ENCODE measurements at places on chromosomes 2 and 18.

GRCh38 chr2:71700041-71700657 lies 246.8 kb downstream of the DYSF start:
- peak; percentile 55 for DNase-seq

DNA sequence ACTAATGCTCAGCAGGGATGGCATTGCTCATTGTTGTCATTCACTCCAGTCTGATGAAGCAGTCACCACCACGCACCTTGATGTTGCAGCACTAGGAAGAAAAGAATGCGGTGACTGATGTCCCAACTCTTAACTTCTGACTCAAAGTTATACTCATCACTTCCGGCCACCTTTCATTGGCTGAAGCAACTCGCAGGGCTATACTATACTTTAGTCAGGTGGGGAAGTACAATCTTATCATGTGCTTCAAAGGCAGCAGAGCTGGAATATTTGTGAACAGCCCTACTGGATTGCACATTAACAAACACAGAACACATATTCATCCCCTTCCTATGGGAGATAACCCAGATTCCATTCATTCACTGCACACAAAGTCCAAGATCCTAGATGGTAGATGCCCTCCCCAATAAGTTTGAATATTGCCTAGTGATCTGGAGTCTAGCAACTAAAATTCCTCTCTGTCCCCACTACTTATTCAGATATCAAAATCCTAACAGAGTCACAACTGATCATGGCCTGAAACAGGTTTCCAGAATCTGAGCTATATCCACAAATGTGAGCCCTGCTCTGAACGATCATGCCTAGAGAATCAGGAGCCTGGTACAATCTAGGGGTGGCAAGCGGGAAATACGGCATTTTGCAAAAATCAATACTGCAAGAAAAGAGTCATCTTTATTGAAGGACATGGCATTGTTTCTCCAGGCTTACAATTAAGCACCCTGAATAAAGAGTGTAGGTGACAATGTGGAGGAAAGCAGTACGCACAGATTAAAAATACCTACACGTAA lies 3.4 kb upstream of the SPATS2L start:
- no peak for DNase-seq

DNA sequence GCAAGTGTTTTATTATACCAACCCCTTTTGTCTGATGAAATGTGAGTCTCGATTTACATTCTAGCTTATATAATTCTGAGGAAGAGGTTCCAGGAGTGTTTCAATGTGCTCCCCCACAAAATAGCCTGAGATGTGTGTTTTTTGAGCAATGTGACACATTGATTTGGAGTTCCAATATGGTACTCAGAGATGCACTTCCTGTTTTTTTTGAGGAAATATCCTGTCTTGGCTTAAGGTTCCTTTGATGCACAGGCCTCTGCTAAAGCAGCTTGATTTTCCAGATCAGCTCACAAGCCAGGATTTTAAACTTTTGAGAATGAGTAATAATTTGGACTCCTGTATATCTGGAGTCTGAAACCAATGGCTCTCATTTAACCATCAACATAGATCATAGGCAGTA lies 221.4 kb downstream of the ACTR3 start:
- DNase-seq: no peak

GRCh38 chr2:151306621-151307020 lies 17.2 kb upstream of the NMI start:
- no peak for DNase-seq

GRCh38 chr2:223513771-223514455 lies 88.2 kb downstream of the SCG2 start:
- no peak for DNase-seq

DNA sequence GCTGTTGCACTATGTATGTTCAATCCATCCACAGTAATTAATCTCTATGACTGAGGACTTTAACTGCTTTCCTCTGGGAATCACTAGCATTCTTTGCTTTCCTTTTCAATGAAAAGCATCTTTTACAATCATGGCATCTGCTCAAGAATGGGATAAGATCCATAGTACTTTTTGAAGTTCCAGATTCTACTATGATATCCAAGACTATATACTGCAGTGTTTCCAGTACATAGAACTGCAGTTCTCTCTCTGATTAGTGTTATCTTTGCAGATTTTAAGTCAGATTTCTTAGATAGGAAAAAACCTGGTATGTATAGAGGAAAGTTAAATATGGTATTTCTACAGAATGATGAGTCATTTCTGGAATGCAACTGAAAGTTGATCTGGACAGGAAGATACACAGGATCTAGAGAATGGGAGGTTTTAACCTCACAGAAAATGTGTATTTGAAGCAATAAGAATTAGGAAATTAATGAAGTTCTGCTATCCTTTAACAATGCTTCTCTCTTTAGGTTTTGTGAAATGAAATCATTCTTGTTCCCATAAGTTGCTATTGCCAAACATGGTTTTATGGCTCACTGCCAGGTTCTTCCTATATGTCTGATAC lies 670.7 kb downstream of the ERBB4 start:
- DNase-seq: no peak

- no peak for DNase-seq
Observed at GRCh38 chr2:188303363-188304031, 11.8 kb downstream of the GULP1 start.

DNA sequence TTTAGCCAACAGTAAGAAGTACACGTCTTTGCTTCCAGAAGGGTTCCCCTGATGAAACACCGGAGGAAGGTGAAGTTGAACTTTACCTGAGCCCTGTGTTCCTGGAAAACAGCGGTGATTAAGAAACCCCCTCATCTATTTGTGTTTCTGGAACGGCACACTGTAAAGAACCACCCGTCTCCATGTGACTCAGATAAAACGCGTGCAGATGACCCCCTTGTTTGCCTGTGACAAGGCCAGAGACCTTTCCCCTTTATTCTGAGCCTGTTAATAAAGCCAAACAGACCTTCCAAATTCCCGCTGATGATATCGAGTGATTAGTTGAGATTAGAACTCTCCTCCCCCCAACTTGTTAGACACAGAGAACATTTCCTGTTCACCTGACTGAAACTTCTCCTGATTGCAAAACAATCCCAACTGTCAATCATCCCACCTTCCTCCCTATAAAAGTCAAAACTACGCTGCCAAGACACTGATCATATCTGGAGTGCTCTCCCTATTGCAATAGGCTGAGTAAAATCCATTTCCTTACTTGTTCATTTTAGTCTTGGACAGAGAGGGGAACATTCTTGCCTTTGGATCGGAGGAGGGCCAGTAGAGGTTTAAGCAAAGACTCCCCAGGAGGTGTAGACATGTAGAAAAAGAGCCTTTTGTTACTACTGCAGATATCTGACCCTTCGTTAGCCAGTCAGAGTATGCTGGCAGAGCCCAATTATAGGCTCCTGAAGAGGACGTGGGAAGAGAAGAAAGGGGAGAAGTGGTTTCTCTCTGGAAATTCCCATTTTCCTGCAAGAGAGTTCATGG lies 914 bp upstream of the IWS1 start:
- no peak for DNase-seq

- no peak for DNase-seq
Observed at GRCh38 chr2:215811409-215812345, 201.7 kb downstream of the MREG start.

DNA sequence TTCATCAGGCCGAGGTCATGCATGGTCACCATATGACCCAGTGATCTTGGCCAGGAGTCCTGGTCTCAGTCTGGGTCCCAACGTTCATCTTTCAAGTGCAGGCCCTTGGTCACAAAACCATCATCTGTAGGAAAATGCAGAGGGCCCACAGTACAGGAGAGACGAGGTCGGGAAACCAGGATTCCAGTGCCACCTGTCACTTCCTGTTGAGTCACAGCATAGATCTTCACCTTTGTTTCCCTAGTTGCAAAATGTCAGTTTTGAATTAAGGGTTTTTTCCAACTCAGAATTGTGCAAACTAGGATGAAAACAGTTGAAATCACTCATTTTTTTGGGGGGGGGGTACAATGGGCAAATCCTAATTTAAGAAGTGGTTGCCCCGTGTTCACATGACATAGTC lies 162.2 kb downstream of the INSIG2 start:
- DNase-seq: no peak

DNA sequence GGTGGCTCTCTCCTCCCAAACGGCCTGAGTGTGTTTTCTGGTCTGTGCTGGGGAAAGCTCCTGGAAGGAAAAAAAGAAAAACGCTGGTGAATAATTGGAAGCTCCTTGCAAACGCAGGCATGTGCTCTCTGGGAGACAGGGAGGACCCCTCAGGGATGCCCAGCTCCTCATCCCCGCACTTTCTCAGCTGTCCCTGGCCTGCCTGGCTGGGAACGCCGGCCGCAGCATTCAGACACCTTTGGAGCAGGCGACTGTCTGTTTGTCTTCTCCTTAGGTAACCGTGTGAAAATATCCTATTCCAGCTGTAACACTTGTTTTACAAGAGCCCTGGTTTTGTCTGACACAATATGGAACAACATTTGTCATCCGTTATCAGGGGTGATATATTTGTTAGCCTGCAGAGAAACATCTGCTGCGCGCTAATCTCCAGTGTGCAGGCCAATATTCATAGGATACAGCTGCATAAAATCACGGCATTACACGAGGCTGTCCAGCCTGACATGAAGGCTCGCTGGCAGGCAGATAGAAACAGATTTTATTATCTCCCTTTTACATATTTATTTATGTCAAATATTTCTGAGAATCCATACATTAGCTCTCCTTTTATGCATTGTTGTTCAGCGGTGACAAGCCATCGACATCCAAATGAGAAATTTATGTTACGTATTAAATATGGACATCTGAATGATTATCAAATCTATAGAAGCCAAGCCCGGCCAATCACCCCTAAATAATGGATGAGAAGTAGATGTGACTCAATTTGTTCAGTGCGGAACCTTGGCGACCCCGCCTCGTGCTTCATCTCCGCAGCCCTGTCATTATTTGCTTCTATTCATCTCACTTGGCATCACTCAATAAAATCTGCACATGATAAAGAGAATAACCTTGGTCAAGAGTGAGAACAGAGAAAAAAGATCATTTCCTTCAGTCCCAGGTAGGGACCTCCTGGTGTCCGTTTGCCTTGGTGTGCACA lies 675.1 kb upstream of the SALL3 start:
- DNase-seq: no peak

- no peak for DNase-seq
Observed at GRCh38 chr2:33616873-33617272, 17.8 kb upstream of the FAM98A start.

GRCh38 chr2:71792926-71793761 lies 339.8 kb downstream of the DYSF start:
- peak; percentile 35 for DNase-seq

DNA sequence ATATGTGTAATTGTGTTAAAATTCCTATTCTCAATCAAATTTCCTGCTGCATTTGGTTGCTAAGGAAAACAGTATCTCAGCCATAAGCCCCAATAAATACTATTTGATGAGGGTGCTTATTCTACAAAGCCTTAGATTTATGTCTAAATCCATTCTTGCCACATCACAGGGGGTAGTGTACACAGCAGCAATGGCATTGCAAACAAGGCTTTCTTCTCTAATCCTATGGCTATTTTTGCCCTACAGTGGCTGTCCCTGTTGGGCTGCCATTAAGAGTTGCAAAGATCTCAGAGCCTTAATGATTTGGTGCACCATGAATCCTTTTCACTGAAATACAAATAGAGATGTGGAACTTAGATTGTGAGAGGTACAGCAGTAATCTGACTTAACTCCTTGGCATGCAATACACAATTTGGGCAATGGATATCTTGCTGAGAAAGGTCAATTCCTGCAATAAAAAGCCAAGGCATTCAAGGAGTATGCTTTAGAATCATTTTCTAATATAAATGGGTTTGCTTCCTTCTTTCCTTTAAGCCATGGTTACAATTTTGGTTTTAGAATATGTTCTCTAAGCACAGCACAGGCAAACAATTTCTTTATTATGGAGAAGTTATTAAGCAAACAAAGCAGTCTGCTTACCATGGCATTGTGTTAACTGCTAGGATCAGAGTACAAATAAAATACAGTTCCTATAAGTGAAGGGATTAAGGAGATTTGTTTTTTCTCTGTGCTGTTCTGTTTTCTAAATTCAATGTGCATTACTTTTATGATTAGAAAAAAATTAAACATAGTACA lies 69.8 kb upstream of the CD302 start:
- DNase-seq: no peak

- DNase-seq: no peak
Observed at GRCh38 chr2:68907920-68908253, 36.7 kb upstream of the BMP10 start.

- no peak for DNase-seq
Observed at GRCh38 chr2:238528953-238529781, 102.4 kb downstream of the ASB1 start.

GRCh38 chr2:218398437-218399390 lies 954 bp upstream of the CTDSP1 start:
- DNase-seq: peak; percentile 95

GRCh38 chr2:23478933-23479683 lies 94.1 kb downstream of the KLHL29 start:
- DNase-seq: peak; percentile 79

- DNase-seq: no peak
Observed at GRCh38 chr2:43824512-43824911, 14.1 kb downstream of the ABCG5 start.

- DNase-seq: no peak
Observed at GRCh38 chr2:65291216-65292105, 63.8 kb downstream of the ACTR2 start.

DNA sequence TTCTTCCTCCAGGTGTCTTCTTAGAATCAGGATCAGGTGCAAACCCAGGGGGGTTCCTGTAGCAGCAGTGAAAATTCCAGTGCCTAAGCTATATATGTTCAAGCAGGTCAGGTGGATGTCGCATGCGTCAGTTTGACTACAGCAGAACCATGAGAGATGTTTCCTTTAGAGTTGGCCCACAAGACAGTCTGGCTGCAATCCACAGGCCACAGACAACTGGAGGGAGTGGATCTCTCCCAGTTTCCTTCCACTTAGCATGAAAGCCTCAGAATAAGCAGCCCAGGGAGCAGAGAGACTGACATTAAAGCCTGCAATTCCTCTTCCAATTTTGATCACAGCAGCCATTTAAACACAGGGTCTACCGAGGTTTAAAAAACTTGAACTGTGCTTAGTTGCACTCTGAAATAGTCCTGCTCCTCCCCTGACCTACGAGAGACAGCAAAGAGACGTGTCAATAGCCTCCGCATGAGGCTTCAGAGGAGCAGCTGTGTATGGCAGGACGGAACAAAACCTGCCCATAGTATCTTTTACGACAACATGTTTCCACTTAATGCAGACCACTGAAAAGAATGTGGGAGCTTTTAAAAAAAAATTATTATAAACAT lies 988 bp upstream of the KCNE4 start:
- no peak for DNase-seq

- peak; percentile 84 for DNase-seq
Observed at GRCh38 chr2:19745318-19746136, 156.3 kb downstream of the TTC32 start.

DNA sequence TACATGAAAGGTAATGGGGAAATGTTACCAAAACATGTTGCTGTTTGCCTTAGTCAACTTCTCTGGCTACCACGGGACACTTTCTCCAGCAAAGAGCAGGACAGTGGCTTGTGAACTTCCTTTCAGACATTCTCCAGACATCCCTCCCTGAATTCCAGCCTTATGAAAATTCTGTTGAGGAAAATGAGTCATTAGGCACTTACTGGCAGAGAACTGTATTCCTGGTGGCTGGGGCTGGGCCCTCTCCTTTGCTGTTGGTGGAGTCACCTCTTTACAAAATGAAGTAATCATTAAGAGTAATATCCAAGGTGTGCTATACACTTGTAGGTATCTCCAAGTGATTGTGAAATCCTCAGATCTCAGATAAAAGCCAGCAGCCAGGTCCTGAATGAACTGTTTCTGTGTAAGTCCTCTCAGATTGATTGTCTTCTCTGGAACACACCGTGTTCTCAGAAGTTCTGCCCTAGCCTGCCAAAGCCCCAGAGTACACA lies 1.3 kb upstream of the FAP start:
- DNase-seq: no peak

GRCh38 chr18:42976869-42977590 lies 138.5 kb downstream of the RIT2 start:
- no peak for DNase-seq

All from mesenteric fat pad (tissue), 1 donor.